ENCODE measurements at places on chromosomes 12 and 14.

- DNase-seq: no peak
Observed at GRCh38 chr14:104171895-104172294, 33.5 kb downstream of the KIF26A start.

DNA sequence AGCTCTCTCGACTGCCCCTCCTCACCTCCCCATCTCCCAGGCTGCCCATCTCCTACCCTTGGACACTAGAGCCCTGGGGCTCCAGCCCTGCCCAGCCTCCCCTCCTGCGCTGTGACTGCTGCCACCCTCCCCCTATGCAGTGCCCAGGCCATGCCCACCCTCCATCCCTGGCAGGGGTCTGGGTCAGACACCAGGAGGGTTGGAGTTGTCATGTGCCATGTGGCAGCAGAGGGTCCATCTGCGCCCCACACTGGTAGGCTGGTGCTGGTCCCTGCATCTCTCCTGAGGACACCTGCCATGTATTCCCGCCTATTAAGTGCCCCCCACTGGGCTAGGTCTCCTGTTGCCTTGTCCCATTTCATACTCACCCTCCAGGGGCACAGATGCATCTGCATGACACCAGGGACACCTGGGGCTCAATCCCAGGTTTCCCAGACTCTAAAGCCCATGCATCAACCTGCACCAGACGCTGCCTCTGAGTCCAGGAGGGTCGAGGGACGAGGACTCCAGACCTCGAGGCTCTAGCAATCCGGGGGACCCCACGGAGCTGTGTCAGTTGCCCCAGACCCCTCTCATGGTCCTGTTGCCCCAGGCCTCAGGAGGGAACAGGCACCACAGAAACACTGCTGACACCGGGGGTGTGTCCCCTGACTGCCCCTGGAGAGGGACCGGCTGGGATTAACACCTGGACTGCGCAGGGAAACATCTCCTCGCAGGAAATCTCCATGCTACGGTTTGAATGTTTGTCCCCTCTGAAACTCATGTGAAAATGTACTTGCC is 23.4 kb upstream of the SFSWAP start:
- no peak for DNase-seq

GRCh38 chr14:89613260-89614008 is 196.4 kb upstream of the FOXN3 start:
- DNase-seq: no peak

GRCh38 chr14:65296402-65296801 is 116.1 kb upstream of the FUT8 start:
- no peak for DNase-seq

DNA sequence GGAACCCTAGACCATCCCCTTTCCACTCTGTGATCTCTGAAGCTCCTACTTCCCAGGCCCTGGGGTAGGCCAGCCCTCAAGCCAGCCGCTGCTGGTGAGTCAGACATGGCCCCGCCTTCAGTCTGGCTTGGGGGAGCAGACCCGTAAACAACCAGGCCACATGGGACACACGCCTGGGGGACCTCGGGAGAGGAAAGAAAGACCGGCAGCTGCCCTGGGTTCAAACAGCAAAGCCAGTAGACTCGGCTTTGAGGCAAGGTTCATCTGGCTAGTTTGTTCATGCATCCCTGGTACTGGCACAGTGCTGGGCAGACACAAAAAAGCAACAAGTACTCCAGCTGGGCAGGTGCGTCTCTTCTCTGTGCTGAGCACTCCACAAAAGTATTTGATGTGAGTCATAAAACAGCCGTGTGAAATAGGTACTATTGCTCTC is 101.9 kb downstream of the SETD3 start:
- no peak for DNase-seq

- DNase-seq: no peak
Observed at GRCh38 chr14:93104961-93105360, 10.8 kb downstream of the ITPK1 start.

DNA sequence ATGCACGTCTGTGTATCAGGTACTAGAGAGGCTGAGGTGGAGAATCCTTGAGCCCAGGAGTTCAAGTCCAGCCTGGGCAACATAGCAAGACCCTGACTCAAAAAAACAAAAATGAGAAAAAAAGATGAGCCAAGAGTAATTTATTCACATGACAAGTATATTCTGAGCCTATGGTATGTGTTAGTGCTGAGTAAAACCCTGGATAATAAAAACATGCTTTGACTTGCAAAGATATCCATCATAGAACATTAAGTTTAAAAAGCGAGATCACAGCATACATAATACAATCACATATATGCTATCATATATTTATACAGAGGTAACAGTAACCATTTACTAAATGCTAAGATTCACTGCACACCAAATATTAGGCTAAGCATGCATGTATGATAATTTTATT is 23.9 kb upstream of the SLC10A1 start:
- DNase-seq: no peak

DNA sequence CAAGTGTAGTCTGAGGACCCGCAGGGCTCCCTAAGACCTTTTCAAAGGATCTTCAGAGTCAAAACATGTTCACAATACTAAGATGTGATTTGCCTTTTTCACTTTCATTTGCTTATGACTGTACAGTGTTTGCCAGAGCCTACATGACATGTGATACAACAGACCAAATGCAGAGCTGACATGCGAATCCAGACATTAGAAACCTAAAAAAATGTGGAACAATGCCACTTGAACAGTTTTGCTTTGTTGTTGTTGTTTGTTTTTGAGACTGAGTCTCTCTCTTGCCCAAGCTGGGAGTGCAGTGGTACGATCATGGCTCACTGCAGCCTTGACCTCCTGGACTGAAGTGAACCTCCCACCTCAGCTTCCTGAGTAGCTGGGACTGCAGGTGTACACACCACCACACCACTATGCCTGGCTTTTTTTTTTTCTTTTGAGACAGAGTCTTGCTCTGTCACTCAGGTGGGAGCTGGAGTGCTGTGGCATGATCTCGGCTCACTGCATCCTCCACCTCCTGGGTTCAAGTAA is 5.3 kb upstream of the RAB35 start:
- DNase-seq: no peak

- no peak for DNase-seq
Observed at GRCh38 chr12:14950421-14950820, 11.0 kb downstream of the ARHGDIB start.

GRCh38 chr14:75562089-75562488 is 16.3 kb upstream of the FLVCR2 start:
- no peak for DNase-seq

DNA sequence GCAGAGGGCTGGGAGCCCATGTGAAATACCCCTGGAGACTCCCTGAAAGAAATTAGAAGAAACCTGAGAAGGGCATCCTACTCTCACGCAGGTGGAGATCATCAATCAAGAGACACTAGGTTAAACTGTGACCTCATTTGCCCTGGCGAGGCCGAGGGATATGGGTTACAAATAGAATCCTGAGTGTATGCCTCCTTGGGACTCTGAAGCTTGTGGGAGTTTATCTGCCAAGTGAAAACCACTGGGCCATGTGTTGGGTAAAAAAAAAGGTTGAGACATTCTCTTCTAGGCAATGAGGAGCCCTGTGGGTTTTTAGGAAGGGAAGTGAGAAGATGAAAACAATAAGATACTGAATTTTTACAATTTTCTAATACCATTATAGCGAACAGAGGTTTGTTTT is 160.7 kb upstream of the ARID2 start:
- no peak for DNase-seq

DNA sequence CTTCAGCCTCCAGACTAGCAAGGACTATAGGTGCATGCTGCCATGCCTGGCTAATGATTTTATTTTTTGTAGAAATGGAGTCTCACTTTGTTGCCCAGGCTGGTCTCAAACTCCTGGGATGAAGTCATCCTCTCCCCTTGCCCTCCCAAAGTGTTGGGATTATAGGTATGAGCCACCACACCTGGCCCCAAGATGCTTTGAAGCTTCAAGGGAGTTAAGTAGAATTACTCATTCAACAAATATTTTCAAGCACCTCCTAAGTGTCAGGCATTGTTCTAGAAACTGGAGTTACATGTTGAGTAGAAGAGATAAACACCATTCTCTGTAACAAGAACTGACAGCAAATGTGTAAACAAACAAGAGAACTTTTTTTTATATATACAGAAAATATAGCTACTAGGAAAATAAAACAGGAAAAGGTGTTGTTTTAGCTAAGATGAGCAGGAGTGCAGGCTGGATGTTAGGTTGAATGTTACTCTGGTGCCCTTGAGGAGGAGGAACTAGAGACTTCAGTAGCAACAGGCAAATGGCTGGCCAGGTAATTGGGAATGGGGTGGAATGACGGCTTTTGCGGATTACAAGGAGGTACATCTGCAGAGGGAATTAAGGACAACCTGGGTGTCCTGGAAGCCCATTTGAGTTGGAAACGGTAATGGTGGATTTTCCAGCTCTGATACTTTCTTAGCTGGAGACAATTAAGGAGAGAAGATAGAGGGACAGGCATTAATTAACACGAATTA is 32.0 kb upstream of the CFAP54 start:
- DNase-seq: no peak

- DNase-seq: no peak
Observed at GRCh38 chr12:118136559-118137003, 657 bp downstream of the PEBP1 start.

GRCh38 chr12:107957459-107957858 is 171.6 kb upstream of the WSCD2 start:
- DNase-seq: no peak

DNA sequence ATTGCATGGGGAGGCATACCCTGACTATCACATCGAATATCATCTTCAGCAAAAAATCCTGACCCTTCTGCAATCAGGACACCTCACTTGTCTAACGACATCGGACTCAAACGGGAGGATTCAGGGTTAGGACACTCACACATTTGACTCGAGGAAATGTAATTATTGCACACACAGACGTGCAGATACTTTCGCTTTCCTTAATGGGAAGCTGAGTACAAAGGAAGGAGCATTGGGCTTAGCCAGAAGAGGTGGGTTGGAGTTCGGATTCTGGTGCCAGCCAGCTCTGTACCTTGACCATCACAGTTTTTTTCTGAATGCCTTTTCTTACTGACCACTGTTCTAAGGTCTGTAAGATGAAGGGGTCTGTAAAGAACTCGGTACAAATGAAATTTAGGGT is 260.4 kb downstream of the GALC start:
- DNase-seq: no peak

GRCh38 chr12:80242321-80242720 is 143.0 kb downstream of the OTOGL start:
- no peak for DNase-seq

DNA sequence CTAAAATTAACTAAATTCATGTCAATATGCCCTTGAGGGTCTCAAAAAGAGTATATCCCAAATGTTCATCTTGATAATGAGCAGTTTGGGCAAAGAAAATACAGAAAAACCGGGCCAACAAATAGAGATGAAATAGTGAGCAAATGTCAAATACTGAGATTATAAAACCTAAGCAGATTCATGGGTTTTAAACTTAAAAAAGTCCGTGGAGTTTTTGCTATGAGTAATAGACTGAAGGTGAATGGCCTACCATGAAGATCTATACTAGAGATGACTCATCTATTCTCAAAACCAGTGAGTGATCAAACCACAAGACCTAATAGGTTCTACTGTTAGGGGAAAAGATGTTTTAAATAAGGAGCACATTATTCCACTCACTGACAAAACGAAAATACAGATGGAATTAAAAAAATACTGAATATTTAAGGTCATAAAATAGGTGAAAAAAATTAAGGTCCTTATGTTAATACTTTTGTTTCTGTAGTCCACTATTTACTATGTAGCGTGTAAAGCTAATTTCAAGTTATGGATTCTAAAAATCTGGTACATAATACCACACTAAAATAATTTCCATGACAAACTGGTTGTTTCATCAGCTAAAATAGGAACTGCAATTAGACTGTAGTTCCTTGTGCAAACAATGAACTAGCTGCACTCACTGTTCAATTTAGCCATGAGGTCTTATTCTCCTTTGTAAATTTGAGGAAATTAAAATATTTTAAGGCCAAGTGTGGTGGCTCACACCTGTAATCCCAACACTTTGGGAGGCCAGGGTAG is 5.0 kb downstream of the HNRNPC start:
- peak; percentile 27 for DNase-seq

GRCh38 chr12:21656905-21657325 is 727 bp downstream of the LDHB start:
- peak; percentile 5 for DNase-seq

GRCh38 chr14:95229749-95230148 is 72.4 kb upstream of the DICER1 start:
- no peak for DNase-seq

GRCh38 chr12:52364901-52365489 is 2.3 kb downstream of the KRT85 start:
- DNase-seq: no peak

GRCh38 chr12:20883288-20883687 is 72.8 kb downstream of the SLCO1B3 start:
- DNase-seq: no peak

- no peak for DNase-seq
Observed at GRCh38 chr12:71054551-71054950, 103.2 kb downstream of the TSPAN8 start.

- peak; percentile 39 for DNase-seq
Observed at GRCh38 chr14:103707329-103708263, 7.7 kb downstream of the XRCC3 start.

DNA sequence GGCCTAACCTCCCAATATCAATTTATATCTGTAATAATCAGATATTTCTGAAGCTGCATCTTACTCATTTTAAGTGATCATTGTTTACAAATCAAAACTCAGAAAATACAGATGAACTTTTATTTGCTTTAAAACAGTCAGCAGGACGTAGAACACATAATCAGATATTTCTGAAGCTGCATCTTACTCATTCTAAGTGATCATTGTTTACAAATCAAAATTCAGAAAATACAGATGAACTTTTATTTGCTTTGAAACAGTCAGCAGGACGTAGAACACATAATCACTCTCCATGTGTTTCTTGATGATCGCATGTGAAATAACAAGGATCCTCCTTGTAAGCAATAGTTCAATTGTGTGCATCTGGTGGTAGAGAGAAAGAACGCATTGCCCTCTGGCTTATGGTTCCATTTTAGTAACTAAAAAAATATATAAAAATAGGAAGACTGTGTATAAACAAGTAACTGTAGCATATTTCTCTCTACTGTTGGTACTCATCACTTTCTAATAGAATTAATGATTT is 15.0 kb upstream of the TMTC2 start:
- DNase-seq: no peak

DNA sequence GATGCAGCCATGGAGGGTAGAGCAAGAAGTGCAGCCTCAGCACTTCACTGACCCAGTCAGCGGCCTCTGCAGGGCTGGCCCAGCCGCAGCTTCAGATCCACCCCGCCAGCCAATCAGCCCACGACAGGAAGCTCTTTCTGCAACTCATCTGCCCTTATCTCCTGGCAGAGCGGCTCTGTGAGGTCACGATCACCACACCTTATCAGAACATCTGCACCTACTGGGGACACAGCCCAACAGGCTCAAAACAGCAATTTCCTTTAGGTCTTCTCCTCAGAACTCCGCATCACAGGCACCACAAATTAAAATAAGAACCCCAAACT is 287.3 kb downstream of the BCL11B start:
- DNase-seq: no peak

DNA sequence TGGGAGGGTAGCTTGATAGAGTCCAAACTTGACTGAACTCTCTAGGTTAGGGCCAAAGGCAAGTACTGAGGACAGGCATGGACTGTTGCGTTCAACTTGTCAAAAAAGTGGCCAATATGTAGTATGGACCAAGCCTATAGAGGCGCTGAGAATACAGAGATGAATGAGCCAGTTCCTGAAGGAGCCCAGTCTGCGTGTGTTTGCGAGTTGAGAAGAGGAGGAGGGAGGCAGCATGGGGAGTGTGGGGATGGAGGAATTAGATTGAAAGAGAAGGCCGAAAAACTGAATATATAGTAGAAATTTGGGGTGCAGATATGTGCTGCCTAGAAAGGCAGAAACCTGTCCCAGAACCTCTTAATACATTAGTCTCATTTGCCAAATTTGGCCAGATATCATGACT is 412.4 kb downstream of the PCNX1 start:
- DNase-seq: no peak

GRCh38 chr14:96383445-96383844 is 8.5 kb upstream of the AK7 start:
- DNase-seq: no peak
